Activated T-cell treated with anti-CD3 and anti-CD28 coated beads, Interleukin-2, amount 50 U/mL, for 24 hours (primary cell): ENCODE measurements at places on chromosomes 2 and 18.

DNA sequence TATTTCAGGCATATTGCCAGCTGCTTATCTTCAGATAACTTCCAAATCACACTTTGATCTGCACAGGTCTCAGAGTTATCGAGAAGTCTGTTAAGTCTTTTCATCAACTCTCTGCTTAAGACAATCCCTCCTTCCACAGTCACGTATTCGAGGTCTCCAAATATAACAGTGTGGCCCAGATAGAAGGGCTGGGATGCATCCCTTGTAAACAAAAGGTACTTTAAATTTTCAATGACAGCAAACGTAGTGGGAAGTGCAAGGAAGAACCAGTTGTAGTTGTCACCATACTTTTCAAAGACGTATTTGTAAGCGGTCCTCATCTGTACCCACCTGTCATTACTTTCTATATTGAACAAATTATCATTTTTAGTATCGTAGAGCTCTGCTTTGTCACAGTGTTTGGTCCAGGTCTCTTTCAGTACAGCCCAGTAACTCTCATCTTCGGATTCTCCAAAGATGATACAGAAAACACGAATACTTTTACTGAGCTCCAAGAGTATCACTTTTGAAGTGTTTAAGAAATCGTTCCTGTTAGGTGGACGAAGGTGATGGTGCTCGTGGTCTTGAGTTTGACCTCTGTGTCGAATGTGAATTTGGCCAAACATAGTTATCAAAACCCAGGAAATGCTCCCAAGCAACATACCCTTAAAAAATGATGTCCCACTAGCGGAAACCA lies 445 bp downstream of the C1GALT1C1L start:
- DNase-seq, result no peak

DNA sequence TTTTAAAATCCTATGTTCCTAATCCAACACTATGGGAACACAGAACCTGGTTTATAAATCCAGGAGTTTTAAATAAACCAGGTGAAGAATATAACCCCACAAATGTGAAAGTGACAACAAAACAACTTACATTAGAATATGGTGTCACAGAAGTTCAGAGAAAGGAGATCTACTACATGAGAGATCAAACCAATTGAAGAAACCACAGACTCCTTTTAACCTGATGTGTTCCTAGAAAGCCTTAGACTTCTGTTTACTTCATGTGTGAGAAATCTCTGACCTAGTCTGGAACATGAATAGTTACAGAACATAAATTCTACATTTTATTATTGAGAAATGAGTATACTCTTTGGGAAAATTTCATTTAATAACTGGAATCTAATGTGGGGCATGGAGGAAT lies 165.3 kb downstream of the FTCDNL1 start:
- DNase-seq, result no peak

- no peak for DNase-seq
Measured at GRCh38 chr18:63257453-63257852, 62.1 kb downstream of the BCL2 start.

DNA sequence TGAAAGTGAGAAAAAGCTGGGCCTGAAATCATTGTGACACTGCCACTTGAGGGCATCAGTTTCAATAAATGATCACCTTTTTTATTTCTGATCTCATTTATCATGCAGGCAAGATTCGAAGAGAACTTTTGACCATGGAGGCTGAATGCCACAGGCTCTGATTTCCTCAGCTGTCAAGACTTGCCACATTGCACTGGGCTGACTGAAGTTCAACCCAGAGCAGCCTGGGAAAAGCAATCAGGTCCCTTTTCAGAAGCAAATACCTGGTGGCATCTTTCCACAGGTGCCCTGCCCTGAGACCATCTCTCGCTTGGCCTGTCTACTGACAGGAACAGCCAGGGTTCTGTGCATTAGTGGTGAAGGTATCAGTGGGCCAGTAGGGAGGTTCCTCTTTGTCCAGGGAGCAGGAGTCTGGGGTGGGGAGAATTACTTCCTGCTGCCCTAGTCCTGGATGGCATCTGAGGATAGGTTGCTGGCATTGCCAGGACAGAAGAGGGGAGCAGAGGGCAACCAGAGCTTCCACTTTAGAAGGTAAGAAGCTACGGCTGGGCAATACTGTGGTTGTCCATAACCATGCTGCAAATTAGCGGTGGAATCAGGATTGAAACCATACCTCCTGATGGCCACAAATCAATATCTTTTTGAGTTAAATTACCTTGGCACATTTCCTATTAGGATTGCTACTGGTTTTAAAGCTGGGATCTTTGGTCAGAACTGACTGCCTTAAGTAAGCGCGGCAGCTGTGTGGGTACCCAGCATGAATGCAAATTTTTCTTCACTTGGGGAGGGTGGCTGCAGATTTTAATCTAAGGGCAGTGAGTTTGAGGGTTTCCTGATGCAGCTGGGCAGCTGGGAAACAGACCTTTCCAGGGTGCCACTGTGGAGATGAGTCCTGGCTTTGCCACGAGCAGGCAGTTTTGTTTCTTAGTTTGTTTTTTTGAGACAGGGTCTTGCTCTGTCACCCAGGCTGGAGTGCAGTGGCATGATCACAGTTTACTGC lies 394.5 kb downstream of the ALK start:
- DNase-seq, result no peak

DNA sequence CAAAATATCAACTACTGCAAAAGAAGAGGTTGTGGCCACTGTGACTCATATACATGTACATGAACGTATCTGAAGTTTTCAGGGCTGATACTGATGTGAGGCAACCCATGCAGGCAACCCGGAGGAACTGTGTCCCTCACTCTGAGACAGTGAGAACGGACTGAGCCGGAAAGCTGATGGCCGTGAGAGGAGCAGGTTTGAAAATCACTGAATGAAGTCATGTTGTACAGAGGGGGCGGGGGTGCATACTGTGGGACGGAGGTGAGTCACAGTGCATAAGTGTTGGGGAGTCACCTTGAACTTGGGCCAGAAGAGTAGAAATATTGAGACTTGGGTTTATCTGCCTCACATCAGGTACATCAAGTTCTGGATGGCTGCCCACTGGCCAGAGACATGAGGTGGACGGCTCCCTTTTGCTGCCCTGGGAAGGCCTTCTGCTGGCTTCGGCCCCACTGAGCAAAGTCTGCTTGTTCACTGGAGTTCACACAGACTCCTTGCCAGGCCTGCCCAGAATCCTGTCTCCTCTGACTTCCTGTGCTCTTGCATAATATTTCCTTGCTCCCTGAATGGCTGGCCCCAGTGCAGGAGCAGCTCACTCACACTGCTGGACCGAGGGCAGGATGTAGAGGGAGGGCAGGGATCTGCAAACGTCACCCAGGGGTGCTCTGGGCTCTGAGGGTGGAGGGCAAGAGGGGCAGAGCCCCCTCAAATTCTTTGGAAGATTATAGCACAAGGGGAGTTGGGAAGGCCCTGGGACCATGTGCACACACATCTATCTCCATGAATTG lies 18.1 kb downstream of the EPAS1 start:
- no peak for DNase-seq

DNA sequence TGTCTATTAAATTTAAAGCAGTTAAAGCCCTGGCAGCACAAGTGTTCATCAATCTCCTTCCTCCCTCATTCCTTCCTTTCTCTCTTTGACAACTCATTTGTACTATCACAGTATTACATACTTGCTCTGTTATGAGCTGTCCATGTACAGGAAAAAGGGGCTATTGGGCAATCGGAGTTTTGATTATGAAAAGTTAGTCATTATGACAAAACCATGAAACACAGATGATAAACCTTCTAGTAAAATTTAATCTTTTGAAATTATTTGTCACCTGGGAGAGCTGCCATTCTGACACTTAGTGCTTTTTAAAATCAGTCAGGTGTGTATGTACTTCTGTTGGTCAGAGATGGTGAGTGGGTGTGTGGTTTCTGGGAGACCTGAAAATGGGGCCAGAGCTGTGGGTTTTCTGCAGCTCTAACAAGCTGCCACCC lies 39.4 kb downstream of the MAP4K4 start:
- DNase-seq, result peak; percentile 48

- no peak for DNase-seq
Measured at GRCh38 chr2:7971841-7972240, 710.0 kb upstream of the ID2 start.

- DNase-seq, result no peak
Measured at GRCh38 chr18:34729264-34729663, 19.2 kb downstream of the DTNA start.

GRCh38 chr18:9834551-9834950 lies 51.2 kb upstream of the TXNDC2 start:
- no peak for DNase-seq

GRCh38 chr2:105919826-105920225 lies 175.1 kb downstream of the NCK2 start:
- DNase-seq, result peak; percentile 62

DNA sequence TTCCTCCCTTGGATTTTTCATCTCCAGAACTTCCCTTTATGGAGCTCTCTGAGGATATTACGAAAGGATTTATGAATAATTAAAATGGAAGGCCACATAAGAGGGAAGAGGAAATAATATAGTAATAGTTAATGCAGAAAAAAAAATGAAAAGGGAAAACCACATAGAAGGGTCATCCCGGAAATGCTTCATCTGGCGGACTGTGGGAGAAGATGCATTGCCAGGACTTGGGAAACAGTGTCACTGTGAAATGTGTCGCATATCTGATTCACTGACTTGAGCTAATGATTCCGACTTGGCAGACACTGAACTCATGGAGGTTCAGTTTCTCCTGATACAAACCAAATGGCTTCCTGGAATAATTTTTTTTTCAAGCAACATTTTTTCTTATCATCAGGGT lies 129.9 kb upstream of the RMP24 start:
- DNase-seq, result no peak

GRCh38 chr2:76731157-76731556 lies 791.0 kb downstream of the LRRTM4 start:
- DNase-seq, result no peak

DNA sequence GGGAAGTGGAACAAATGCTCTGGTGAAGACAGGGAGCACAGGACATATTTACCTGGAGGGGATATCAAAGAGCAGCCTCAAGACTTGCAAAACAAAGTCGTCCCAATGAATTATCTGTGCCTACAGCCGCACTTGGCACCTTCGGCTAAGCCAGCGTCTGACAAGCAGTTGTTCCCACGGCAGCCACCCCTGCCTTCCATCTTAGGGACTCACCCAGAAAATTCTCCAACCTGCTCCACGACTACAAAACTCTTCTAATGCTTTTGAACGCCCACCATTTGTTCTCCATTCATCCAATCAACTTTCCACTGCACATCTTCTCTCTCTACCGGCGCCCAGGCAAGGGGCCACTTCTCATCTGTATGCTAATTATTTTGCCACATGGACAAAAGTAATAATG lies 7.0 kb downstream of the MYT1L start:
- no peak for DNase-seq

DNA sequence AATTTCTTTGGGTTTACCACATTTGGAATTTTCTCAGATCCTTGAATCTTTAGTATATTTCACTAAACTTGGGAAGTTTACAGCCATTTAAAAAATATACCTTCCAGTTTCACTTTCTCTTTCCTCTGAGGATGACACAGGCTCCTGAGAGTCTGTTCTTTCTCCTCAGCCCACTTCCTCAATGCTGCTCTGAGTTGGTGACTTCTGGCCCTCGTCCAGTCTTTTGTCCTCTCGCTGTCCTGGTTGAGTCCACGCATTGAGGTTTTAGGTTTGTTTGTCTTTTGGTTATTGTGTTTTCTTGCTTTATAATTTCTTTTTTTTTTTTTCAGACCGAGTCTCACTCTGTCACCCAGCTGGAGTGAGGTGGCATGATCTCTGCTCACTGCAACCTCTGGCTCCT lies 40.7 kb upstream of the GALR1 start:
- DNase-seq, result peak; percentile 50

DNA sequence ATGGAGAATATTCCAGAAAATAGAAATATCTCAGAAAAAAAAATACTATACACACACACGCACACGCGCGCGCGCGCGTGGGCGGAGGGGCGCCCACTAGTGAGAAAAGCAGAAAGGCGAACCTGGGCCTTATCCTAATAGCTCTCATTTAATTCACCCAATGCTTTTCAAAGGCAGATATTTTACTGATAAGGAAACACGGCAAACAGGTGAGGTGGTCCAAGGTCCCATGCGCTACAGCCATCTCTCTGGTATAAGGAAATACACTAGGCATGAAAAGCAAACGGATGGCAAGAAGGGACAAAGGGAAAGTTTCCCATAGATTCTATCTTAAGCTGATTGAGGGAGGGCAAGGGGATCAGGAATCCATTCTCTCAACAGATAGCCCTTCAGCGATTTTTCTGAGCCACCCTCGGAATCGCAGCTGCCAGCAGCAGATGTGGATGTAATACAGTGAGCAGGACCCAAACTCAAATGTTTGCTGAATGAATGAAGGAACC lies 136.7 kb downstream of the TMEM247 start:
- DNase-seq, result peak; percentile 32

- DNase-seq, result no peak
Measured at GRCh38 chr18:8778824-8779223, 73.5 kb downstream of the MTCL1 start.

DNA sequence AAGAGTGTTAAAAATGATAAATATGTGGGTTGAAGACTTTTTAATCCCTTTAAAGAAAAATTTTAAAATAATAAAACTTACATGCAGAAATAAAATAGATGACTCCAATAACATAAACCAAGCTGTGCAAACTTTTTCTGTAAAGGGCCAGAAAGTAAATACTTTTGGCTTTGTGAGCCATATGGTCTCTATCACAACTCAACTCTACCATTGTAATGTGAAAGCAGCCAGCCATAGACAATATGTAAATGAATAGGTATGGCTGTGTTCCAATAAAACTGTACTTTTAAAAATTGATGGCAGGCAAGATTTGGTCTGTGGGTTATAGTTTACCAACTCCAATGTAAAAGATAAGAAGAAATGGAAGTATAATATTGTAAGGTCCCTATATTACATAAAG lies 45.2 kb downstream of the SNED1 start:
- no peak for DNase-seq

- DNase-seq, result no peak
Measured at GRCh38 chr2:215671244-215671643, 235.4 kb upstream of the FN1 start.

GRCh38 chr2:84556190-84556589 lies 39.9 kb downstream of the DNAH6 start:
- no peak for DNase-seq

GRCh38 chr18:63109802-63110201 lies 209.8 kb downstream of the BCL2 start:
- DNase-seq, result no peak

GRCh38 chr2:85743304-85743978 lies 10.3 kb upstream of the ATOH8 start:
- no peak for DNase-seq

DNA sequence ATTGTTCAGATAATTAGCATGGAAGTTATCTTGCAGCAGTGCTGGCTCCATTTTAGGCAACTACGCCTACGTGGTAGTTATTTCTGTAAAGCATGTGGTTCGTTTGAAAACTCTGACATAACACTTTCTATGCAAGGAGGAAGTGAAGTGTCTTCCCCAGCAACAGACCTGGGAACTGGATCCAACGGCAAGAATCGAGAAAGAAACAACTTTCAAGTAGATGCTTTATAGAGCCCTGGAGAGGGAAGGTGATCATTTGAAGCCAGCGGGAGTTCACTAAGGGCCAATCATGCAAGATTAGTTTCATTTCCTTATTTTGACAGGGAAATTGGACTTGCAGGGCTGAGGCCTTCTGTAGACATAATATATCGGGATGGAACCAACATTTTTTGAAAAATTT lies 218.3 kb downstream of the ACKR3 start:
- no peak for DNase-seq

- DNase-seq, result no peak
Measured at GRCh38 chr2:83561592-83561991, 897.5 kb downstream of the SUCLG1 start.
